ENCODE measurements at places on chromosomes 4 and X.

- no peak for DNase-seq
Measured at GRCh38 chr4:105596684-105597083, 44.3 kb downstream of the ARHGEF38 start.

- no peak for DNase-seq
Measured at GRCh38 chr4:57182132-57182874, 72.1 kb upstream of the IGFBP7 start.

GRCh38 chr4:71456841-71457240 lies 118.0 kb downstream of the SLC4A4 start:
- no peak for DNase-seq

GRCh38 chr4:159158985-159159384 lies 56.1 kb downstream of the RAPGEF2 start:
- no peak for DNase-seq

- no peak for DNase-seq
Measured at GRCh38 chrX:150779385-150779784, 86.2 kb downstream of the MTMR1 start.

DNA sequence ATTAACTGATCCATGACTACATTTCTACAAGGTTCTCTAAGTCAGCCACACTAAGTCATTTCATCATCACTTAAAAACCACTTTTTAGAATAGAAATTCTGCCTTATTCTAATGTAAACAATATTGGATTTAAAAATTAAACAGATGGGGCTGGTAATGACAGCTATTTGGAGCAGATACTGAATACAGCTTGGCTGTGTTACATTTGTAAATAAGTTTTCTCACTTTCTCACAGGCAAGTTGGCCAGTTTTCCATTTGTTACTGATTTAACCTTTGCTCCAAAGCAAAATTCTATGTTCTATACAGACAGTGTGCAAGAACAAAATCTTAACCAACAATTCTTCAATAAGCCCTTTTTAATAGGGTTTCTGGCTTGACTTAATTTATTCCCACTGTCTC lies 370.7 kb downstream of the GRIA2 start:
- no peak for DNase-seq

GRCh38 chr4:52853351-52853750 lies 8.8 kb upstream of the RASL11B start:
- DNase-seq = no peak

DNA sequence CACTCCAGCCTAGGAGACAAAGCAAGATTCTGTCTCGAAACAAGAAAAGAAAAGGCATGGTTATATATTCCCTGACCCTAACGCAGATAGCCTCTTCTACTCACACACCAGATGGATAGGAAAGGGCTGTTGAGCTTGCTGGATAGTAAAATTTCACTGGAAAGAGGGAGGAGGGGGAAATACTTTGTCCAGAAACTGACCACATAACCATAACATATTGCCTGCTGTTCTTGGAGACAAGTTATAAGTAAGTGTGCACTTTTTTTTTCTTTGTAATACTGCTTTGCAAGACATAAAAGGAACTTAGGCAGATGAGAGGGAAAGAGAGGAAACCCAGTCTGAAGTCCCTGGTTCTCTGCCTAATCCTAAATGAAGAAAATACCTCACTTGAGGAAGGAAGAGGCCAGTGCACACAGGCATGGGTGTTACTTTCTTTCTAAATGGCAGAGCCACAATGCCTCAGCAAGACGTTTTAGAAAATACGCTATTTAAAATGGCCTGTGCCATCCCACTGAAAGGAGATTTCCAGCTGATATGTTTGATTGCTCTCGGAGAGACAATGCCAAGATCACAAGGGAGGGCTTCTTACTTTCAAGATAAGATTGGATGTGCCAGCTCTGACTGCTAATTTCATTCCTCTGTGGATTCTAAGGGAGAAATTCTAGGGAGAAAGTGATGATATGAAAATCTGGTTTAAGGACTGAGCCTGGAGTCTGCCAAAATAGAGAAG lies 140.6 kb downstream of the DCTD start:
- no peak for DNase-seq

GRCh38 chrX:12791257-12792228 lies at the start of gene PRPS2:
Gene PRPS2 (plus strand): TSS chrX:12791412. CDS start chrX:12791498, 86 bp downstream.
- peak; percentile 76 for DNase-seq

- no peak for DNase-seq
Measured at GRCh38 chr4:145635630-145636029, 16.4 kb downstream of the MMAA start.

GRCh38 chr4:158823461-158823873 lies 54.6 kb downstream of the FNIP2 start:
- no peak for DNase-seq
